ENCODE measurements at places on chromosomes 6 and 20.

DNA sequence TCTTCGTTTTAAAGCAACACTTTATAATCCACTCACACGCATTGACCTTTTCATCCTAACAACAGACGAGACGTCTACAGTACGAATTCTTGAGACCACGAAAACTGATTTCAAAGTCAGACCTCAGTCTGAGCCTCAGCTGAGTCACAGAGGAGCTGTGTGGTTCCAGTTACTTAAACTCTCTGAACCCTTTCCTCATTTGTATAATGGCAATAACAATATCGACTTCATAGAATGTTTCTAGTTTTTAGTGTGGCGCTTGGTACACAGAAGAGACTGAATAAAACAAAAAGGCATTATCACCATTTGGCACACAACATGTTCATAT lies 236.9 kb downstream of the ATXN1 start:
- no peak for DNase-seq

- no peak for DNase-seq
These were observed 117.4 kb upstream of the ARID1B start for GRCh38 chr6:156659822-156660198.

DNA sequence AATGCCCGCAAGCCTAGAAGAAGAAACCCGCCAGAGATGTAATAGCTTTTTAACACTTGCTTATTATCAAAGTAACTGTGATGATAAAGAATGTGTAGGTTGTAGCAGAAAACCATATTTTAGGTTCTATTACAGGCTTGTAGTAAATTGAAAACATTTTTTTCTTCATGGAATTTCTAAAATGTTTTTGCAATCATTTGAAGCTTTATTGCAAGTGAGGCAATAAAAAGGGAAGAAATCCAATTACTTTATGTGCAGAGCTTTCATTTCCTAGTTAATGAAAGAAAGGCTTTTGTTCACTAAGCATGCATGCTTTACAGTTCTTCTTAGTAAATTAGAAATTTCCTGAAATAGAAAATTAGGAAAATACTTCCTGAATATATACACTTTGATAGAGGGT lies 135.1 kb downstream of the B3GAT2 start:
- DNase-seq, result no peak

DNA sequence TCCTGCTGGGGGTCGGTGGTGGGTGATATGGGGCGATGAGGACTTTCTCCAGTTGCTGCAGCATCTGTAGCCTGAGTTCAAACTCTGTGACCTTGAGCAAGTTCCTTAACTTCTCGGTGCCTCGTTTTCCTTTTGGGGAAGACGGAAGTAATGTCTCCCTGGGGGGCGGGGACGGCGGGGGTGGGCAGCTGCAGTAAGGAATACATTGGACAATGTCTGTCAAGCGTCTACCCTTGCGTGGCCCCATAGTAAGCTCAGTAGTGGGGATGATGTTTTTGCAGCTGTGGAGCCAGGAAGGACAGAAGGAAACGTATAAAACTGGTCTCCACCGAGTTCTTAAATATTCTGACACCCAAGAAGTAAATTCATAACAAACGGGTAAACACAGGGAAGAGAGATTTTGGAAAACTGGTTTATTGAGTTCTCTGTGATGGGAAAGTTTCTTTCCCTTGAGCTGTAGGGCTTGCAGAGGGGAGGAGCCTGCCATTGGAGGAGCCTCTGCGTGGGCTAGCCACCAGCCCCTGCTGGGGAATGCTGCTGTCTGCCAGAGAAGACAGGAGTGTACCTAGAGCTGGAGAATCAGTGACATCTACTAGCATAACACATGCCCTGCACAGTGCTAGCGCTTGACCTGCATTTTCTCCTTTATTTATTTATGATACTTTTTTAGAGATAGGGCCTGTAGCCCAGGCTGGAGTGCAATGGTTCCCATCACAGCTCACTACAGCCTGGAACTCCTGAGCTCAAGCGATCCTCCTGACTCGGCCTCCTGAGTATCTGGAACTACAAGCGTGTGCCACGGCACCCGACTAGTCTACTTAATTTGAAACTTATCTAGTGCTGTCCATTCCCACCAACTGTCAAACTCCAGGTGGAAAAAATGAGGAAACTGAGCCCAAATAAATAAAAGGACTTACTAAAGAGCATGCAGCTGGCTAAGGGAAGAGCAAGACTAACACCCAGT lies 1.2 kb upstream of the ACSS1 start:
- no peak for DNase-seq

DNA sequence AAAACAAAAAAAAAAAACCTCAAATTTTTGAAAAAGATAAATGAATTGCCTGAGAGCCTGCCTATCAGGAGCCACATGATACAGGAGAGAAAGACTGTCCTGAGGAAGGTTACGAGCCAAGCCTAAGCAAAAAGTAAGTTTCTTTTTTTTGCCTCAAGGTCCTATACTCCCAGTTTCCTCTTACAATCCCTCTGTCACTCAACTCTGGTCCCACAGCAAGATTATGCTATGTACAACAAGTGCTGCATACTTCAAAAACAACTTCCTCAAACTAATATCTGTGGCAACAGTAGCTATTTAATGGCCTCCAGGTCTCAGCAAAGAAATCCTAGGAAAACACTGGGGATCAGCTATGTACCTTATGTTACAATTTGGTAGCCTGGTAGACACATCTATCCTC lies 46.8 kb downstream of the PLN start:
- no peak for DNase-seq

DNA sequence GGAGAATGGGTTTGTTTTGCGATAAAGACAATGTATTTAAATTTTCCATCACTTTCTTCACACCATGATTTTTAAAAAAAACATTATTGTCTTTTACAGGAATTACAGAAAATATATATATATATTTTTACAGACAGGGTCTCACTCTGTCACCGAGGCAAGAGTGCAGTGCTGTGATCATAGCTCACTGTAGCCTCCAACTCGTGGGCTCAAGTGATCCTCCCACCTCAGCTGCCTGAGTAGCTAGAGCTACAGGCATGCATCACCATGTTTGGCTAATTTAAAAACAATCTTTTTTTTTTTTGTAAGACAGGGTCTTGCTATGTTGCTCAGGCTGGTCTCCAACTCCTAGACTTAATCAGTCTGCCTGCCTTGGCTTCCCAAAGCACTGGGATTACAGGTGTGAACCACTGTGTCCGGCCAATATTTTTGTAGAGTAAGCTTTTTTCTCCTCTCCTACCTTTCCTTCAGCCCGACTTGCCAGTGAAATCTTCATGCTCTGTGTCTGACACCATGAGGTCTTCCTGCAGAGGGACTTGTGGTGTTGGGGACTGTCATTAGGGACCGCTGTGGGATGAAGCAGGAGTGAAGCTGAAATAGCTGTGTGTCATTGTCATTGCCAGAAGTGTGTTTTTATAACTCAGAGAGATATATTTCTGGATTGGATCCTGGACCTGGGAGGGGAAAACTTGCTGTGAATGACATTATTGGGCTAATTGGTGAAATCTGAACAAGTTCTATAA lies 13.2 kb downstream of the DSP start:
- DNase-seq, result no peak

DNA sequence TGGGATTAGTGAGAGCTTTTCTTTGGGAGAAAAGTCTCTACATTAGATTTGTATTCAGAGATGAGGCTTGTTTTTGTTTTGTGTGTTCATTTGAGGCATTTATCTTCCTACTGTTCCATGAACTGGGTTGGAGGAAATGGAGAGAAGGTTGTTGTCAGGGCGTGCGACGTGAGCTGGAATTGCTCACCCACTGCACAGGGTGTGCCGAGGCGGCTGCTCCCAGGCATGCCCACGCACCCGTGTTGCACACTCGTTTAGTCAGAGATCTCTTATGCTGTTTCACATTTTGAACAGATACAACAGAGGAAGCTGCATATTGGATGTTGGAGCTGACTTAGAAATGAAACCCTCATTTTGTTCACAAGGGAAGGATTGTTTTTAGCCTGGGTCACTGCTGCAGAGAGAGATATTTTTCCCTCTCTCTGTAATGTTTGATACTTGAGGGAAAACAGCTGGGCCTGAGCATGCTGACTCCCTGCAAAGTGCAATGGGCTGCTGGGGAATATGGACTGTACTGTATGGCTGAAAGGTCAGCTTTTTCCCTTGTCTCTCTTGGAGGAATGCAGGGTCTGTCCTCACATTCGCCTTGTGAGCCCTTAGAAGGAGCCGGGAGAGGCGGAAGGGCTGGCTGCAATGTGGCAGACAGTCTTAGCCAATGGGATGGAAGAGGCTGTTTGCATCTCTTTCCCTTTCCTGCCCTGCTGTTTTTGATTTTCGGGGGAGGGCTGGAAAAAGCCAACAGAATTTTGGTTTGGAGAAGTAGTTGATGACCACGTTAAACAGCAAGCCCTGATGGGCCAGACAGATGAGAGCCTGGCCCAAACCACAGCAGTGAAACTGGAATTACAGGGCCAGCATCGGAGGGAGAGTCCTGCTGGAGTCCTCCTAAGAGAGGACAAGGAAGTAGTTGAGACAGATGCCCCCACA lies 170.8 kb downstream of the SASH1 start:
- no peak for DNase-seq

DNA sequence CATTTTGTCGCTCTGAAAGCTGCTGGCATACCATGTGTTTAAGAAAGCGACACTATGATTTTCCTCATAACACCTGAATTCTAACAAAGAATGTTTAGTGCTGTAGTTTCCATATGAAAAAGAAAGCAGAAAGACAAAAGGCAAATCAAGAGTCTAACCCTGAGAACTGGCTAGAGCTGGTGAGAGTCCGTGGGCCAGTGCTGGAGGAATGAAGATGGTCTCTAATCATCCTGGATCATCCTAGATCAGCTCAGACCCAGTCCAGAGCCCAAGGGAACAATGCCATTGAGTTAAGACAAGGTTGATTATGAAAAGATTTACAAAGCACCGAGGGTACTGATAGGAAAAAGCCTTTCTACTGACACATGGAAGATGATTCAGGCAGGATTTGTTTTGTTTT lies 73.0 kb upstream of the MYLIP start:
- DNase-seq, result no peak

DNA sequence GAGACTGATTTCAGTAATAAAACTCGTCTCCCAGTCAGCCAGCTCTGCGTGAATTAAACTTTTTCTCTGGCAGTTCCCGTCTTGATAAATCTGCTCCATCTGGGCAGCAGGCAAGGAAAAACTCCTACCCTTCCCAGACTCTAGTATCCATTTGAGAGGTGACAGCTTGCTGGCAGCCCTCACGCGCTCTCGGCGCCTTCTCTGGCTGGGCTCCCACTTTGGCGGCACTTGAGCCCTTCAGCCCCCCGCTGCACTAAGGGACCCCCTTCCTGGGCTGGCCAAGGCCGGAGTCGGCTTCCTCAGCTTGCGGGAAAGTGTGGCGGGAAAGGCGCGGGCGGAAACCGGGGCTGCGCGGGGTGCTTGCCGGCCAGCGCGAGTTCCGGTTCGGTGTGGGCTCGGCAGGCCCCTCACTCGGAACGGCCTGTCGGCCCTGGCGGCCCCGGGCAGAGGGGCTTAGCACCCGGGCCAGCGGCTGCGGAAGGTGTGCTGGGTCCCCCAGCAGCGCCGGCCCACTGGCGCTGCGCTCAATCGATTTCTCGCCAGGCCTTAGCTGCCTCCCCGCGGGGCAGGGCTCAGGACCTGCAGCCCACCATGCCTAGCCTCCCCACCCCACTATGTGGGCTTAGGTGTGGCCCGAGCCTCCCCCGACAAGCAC lies 21.8 kb upstream of the GMPR start:
- DNase-seq, result no peak

- peak; percentile 30 for DNase-seq
These were observed 71.9 kb downstream of the MDGA1 start for GRCh38 chr6:37625591-37626374.

GRCh38 chr6:99334526-99335127 lies 14.8 kb downstream of the FAXC start:
- DNase-seq, result peak; percentile 42

- no peak for DNase-seq
These were observed 668.2 kb upstream of the GJE1 start for GRCh38 chr6:141464490-141464889.

- DNase-seq, result no peak
These were observed 176.6 kb upstream of the POU3F2 start for GRCh38 chr6:98657764-98658163.

DNA sequence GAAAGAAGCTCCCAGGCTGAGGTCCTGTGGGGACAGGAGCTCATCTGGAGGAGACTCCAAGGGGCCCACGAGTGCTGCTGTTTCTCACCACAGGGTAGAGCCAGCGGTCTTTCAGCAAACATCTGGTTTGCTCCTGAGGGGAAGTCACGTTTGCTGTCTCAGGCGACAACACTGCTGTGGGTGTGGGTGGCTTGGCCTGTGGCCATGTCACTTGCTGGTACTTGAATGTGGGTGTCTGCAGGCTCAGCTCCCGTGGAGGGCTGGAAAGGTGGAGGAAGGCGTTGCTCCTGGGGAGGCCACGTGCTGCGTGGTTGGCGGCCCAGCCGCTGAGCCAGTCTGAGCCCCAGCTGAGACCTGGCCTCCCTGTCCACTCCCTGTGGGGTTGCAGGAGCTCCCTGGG lies 52.8 kb upstream of the MPC1 start:
- no peak for DNase-seq

DNA sequence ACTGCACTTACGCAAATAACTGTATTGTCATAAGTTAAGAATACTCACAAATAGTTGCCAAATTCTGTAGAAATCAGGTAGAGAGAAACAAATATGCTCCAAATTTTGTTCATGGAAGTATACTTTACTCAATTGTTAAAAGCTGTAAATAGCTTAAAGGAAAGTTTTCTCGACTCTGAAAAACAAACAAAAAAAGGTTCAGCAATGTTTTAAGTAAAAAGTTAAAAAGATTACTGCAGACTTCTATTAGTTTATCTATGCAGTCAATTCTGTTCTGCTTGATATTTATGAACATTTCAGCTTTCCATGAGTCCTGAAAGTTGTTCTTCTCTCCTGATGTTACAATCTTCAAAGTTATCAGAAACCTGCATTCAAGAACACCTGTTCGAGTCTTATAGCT lies 37.5 kb upstream of the FAM8A1 start:
- no peak for DNase-seq
